ENCODE measurements at places on chromosomes 11 and 22.

DNA sequence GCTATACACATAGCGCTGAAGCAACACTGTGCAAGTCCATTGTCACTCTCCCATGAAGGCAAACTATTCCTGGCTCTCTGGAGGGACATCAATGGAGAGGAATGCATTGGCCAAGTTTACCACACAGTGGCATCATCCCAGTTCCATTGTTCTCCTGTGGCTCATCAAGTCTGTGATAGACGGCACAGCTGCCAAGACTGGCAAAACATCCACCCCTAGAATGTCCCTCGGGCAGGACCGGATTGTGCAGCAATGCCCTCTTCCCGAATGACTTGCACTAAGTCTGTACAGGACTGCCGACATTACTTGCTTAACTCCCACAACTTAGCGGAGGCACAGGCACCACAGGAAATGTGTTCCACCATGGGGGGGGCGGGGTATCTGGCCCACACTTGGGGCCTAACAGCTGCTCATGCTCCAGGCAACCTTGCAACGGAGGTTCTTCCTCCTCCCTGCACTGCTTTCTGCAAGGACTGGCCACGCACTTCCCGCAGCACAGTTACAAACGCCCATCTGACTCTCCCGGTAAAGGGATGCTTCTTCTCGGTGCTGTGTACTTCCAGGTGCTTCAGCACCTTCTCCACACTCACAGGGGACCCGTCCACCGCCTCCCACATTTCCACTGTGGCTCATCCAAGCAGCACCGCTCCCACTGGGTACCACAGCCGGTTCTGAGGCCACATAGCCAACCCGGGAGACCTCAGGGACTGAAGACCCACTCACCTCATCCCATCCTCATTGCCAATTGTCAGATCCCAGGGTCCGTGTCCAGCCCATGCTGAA is 1309.6 kb upstream of the RAG2 start:
- DNase-seq, result no peak

DNA sequence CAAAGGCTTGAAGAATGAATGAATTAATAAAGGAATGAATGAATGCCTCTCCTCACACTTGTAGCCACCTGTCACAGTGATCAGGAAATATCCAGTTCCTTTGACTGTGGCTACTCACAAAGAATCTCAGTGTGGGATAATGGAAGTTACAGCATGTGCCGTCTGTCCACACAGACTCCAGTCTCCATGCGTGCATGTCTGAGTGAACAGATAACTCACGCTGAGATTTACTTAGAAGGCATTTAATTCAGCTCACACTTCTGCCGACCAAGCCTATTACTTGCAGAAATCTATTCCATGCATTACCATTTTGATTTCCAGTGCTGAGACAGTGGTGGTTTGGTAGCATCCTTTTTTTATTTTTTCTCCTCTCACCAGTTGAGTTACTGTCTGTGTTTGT is 32.3 kb upstream of the HMGXB4 start:
- no peak for DNase-seq

DNA sequence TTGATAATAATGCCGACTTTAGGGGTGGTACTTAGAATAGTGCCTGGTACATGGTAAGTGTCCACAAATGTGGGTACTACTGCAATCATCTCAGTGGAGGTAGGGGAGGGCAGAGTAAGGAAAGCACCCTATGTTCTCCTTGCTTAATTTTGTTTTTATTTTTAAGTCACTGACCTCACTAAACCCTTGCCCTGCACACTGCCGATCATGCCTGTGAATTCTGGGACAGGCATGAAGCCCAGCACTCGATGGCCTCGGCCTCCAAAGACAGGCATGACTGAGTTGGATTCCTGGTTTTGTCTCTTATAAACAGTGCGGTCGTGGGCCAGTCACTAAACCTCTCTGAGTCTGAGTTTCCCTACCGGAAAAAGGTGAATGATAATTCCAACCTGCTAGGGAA is 6.9 kb downstream of the LGALS12 start:
- no peak for DNase-seq

DNA sequence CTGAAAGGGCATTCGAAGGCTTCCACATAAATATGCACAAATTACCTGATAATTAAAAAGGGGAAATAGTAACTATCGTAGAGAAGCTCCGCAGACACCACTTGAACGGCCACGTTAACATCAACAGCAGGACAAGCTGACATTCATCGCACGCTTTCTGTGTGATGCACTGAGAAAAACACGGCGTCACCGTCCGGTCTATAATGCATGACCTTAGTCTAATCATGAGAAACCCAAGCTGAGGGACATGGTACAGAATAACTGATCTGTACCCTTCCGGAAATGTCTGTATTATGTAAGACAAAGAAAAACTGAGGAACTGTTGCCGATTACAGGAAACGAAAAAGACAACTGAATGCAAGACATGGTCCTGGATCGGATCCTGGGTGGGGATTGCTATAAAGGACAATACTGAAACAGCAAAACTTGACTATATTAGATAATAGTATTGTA is 678 bp upstream of the RANGAP1 start:
- DNase-seq, result no peak

DNA sequence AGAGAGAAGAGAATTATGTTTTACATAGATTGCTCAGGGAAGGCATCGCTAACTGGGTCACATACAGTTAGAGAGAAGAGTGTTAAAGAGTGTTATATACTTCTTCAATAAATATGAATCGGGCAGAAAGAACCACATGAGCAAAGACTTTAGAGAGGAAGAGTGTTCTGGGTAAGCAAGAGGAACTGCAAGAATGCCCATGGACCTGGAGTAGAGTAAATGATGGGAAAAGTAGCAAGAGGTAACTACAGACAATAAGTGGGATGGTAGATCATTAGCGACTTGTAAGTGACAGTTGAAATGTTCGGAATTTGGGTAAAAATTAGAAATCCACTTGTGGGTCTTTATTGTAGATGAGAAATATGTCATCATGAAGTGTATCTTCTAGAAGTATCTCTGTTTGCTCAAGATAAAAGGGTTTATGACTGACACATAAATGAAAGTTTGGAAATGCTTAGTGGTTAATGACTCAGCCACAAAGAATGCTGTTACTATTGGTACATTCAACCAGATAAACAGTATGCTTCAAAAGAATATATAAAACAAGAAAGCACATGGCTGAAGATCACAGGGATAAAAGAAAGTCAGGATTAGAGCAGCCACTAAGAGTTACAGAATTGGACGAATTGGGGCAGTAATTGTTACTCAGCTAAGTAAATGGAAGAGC is 229.3 kb downstream of the CASP12 start:
- DNase-seq, result no peak

DNA sequence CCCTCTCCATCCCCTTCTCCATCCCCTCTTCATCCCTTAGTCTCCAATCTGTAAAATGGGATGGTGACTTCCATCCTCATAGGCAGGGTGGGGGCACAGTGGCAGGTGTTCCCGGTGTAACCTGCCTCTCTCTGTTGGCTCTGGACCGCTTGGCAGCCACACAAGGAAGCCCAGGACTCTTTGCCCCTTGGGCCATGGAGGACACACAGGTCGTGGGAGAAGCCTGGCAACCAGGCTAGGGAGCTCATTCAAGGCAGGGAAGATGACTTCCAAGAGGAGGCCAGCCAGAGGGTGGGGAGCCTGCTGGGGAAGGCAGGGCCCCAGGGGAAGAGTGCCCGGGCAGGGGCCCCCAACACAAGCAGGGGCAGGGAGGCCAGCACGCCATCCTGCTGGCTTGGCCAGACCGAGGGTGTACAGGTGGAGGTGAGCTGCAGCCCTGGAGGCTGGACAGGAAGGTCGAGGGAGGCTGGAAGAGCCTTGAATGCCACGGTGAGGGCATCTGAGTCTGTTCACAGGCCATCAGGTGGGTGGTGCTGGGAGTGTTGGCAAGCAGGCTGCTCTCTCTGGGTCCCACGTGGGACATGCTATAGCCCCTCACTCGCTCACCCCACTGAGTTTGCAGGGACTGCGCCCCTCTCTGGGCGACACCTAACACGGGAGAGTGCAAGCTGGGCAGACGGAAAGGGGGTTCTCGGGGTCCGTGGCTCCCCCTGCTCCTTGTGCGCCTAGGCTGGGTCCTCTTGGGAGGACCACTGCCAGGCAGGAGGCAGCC is 15.5 kb upstream of the CTSD start:
- no peak for DNase-seq

DNA sequence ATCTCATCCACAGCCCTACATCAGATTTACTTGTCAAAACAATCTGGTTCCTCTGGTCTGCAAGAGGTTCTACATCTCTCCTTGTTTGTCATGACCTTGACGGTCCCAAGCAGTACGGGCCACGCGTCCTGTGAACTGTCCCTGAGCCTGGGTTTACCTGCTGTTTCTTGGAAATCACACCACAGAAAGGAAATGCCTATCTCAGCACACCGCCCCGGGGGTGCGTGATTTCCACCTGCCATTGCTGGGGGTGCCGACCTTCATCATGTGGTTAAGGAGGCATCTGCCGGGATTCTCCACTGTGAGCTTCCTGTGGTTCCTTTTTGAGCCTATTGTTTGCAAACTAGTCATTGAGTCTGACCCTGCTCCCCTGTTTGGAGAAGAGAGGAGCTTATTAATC is 1363.4 kb downstream of the BRD1 start:
- DNase-seq, result no peak

- DNase-seq, result no peak
Measured at GRCh38 chr22:42951093-42951710, 63.7 kb downstream of the PACSIN2 start.

- no peak for DNase-seq
Measured at GRCh38 chr11:84819128-84819527, 808.0 kb downstream of the DLG2 start.

DNA sequence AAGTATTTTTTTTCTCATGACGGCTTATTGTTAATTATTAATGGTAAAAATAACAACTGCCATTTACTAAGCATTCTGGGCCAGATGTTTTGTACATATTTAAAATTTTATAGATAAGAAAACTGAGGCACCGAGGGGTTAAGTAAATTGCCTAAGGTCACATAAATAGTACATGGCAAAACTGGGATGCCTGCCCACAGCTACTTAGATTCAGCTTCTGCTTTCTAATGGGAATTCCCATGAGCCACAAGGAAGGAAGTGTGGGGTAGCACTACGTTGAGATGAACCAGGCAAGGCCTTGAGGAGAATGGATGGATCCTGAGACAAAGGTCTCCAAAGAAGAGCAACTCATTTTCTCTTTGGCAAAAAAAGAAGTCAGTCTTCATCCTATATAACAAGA is 11.9 kb upstream of the PHF21A start:
- DNase-seq, result no peak

GRCh38 chr11:32597921-32598320 is 14.3 kb downstream of the EIF3M start:
- no peak for DNase-seq
